Spleen (tissue), 13 donors: ENCODE measurements at places on chromosomes 12 and 14.
A peak's percentile ranks its signal among the peaks of the same experiment; 100 is the strongest.

- DNase-seq = no peak
Observed at GRCh38 chr12:86660488-86661147, 404.4 kb upstream of the MGAT4C start.

GRCh38 chr14:71416392-71416791 lies 509.1 kb downstream of the PCNX1 start:
- DNase-seq = no peak

- DNase-seq = no peak
Observed at GRCh38 chr12:53927220-53928029, 11.2 kb upstream of the HOXC13 start.

- no peak for DNase-seq
Observed at GRCh38 chr14:34214961-34215360, 247.1 kb downstream of the SPTSSA start.

GRCh38 chr12:106126441-106127337 lies 12.1 kb downstream of the NUAK1 start:
- no peak for DNase-seq

DNA sequence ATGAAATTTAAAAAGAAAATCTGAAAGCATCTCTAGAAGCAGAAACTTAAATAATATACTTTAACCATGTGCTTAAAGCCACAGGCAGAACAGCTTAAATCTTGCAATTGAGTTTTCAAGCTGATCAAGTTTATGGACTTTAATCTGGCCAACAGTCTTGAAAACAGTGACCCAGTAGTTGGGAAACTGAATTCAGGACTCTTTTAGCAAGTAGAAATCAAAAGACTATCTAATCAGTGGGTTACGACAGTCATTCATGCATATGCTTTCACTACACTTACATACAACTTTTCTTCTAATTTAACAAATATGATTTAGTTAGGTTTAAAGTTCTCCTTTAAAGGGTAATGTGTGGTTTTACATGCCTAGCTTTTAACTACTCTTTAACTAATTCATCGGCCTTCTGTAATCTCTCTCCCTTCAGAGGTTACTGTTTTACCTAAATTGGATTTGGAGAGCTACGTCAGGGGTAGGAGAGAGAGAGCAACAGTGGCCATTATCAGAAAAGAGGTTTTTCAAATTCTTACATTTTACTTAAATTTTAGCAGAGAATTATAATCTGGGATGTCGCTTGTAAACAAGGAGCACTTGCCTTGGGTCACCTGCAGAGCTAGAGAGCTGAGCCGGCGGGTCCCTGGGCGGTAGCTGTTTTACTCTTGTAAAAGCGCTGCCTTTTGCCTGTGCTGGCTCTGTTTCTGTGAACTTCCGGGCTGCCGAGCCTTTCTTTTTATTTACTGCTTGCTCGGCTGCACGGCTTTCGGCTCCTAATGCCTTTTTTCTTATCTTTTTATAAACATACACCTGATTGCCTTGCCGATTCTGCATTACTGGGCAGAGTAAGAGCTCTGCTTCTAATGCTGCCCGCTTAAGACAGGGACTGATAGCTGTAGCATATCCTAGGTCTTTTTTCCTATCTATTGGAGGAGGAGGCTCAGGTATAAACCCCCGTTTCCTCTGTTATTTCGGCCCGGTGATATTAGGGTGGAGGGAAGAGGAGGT lies 17.4 kb upstream of the LYZ start:
- peak; percentile 90 for DNase-seq

DNA sequence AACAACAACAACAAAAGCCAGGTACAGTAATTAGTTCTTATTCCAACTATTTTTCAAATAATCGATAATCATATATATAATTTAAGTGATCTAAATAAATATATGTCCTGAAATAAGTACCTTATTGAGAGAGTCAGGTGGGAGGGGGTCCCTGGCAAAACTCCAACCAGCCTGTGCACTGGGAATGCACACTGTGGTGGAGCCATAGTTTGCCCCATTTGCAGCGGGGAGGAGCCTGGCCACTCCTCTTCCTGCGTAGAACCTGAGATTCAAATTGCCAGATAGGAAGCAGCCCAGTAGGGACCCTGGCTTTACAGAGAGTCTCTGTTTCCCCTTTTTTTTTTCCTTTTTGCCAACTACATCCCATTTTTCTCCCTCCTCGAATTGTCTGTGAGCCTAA lies 26.4 kb downstream of the CPNE8 start:
- no peak for DNase-seq

GRCh38 chr12:20476551-20476950 lies 108.2 kb downstream of the PDE3A start:
- DNase-seq = no peak

DNA sequence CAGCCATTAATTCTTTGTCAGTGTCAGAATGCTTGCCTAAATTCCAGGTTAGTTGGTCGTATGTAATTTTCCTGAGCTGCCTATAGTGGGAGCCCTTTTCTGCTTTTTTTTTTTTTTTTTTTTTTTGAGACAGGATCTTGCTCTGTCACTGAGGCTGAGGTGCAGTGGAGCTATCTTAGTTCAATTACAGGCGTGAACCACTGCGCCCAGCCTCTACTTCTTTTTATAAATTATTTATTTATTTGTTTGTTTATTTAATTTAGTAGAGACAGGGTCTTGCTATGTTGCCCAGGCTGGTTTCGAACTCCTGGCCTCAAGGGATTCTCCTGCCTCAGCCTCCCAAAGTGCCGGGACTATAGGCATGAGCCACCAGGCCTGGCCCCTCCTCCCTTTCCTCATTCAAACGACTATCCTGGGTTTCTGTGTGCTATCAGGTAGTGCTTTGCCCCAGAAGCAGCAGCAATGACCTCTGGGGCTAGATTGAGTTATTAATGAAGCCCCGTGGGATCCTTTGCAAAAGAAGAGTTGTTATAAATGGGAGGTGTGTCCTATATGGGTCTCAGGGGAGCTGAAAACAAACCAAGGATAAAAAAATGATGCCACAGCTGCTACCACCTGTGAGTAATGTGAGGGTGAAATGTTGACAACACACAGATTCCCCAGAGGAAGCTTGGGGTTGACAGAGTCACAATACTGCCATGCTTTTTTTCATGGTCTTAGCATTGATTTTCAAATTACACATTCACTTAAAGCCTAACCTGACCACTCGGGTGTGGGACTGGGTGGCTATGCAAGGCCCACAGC lies 34.6 kb upstream of the NFKBIA start:
- no peak for DNase-seq

DNA sequence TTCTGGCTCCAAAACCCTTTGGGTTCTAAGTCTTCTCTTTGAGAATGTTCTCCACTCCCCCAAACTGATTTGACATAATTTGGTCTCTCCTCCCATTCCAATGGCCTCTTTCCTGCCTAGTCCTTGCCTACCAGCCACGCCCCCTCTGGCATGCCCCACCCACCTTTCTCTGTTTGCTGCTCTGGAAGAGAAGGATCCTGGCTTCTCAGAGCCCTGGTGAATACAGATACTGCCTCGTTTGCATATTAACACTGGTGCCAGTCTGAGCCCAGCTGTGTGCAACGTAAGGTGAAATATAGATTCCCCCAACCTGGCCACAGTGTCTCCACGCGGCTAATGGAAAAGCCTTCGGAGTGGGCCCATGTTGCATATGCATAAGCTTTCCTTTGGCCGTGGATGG lies 79.7 kb downstream of the PAPOLA start:
- DNase-seq = peak; percentile 38

DNA sequence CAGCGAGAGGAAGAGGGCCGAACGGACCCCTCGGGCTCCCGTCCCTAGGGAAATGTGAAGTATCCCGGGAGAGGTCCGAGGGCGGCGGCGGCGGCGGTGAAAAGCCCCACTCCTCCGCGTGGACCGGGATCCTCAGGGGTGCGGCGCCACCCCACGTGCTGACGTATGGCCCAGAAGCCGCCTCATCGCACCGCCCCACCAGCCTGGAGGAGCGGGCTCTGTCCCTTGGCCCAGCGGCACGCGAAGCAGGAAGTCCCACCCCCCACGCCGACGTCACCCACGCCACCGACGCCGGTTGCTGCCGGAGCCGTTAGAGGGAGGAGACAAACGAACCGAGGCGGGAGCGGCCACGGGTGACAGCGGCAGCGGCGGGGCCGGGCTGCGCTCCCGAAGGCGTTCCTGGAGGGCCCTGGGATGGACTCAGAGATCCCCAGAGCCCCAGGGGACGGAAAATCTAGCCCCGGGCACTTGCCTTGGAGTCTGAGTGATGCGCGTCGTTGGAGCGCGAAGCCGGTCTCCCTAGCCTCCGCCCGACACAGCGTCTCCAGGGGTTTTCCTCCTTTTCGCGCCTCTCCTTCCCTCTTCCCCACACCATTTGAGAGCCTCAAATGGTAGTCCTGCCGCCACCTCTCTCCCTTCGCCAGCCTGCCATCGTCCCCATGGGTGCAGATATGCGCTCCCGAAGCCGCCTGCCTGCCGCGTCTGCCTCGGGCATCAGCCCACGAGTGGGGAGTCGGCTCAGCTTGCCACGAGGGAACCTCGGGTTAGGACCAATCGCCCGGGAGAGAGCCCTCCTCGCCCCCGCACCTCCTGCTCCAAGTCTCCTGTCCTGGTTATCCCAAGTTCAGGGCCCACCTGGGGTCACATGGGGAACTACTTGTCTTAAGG lies at the start of gene CEP83:
TSS of gene CEP83 (minus strand) at position 140 of the 888 bp plus-strand sequence. CDS start 47,377 bp downstream, outside the sequence.
- peak; percentile 100 for DNase-seq

GRCh38 chr14:81535396-81536164 lies 1.9 kb upstream of the SEL1L start:
- no peak for DNase-seq
